GM12878 (cell line): ENCODE measurements at places on chromosomes 11 and 22. TPM values are rescaled to one million over a fixed set of nuclear protein-coding genes. Genes with fewer than 3 reads are reported as not detected.

DNA sequence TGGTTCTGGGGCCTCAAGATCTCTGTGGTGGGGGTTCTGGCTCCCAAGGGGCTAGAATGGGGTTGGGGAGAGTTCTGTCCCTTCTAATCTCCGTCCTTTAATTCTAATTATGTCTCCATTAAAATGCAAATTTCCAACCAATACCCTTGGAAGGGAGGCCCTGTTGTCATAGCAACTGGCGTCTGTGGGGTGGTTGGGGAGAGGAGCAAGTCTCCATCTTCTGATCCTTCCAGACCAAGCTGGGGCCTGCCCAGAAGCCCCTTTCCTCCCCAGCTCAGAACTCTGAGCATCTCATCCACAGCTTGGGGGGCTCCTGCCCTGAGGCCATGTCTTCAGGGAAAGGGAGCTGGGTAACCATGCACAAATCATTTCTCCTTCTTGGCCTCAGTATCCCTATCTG lies 5.4 kb upstream of the RPS19BP1 start:
- DNase-seq = no peak
- no peaks in the 10 kb centered on the region for H3K36me3 ChIP-seq
- no peak overlapping the region for H3K27ac ChIP-seq
- no peaks in the 10 kb centered on the region for H3K4me1 ChIP-seq

GRCh38 chr11:2114430-2115241 lies 24.6 kb downstream of the IGF2 start:
- H3K4me1 ChIP-seq = no peaks in the 10 kb centered on the region
- no peak overlapping the region for H3K4me3 ChIP-seq
- H3K36me3 ChIP-seq = no peaks in the 10 kb centered on the region

GRCh38 chr11:66046901-66047300 lies 2.1 kb downstream of the GAL3ST3 start:
- H3K27ac ChIP-seq = no peak overlapping the region
- no peaks in the 10 kb centered on the region for H3K27me3 ChIP-seq
- H3K4me3 ChIP-seq = no peak overlapping the region
- peaks cover 11% of the 10 kb centered on the region for H3K4me1 ChIP-seq
- no peaks in the 10 kb centered on the region for H3K36me3 ChIP-seq
- DNase-seq = no peak

DNA sequence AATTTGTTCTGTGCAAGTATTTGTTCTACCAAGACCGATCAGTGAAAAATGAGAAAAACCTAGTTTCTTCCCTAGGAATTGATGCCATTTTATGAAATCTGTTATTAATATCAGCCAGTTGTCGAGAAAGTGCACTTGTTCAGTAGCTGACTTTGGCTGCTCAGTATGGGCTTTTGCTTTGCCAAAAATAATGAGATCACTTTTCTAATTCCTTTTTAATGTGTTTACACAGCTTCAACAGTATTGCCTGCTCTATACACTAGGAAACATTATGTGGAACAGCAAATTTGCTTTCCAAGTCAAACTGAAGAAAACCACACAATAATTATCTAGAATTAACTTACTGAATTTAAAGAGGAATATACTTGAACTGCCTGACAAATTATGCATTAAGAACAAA lies 34.4 kb downstream of the SCUBE2 start:
- peaks cover 16% of the 10 kb centered on the region for H3K4me1 ChIP-seq
- no peak overlapping the region for H3K27ac ChIP-seq
- H3K36me3 ChIP-seq = no peaks in the 10 kb centered on the region
- no peak overlapping the region for H3K4me3 ChIP-seq
- H3K27me3 ChIP-seq = no peaks in the 10 kb centered on the region

GRCh38 chr11:69867076-69868005 lies 48.1 kb upstream of the FGF3 start:
- no peak overlapping the region for H3K27ac ChIP-seq
- no peaks in the 10 kb centered on the region; the same call in 1 of the 2 replicates for H3K27me3 ChIP-seq

GRCh38 chr11:83649528-83649855 lies 363.3 kb upstream of the CCDC90B start:
- DNase-seq = no peak
- H3K4me1 ChIP-seq = no peaks in the 10 kb centered on the region
- H3K27ac ChIP-seq = no peak overlapping the region
- no peaks in the 10 kb centered on the region for H3K36me3 ChIP-seq
- no peaks in the 10 kb centered on the region; the same call in 1 of the 2 replicates for H3K27me3 ChIP-seq

GRCh38 chr11:44977493-44977984 lies 26.9 kb upstream of the TP53I11 start:
- no peak overlapping the region for H3K4me3 ChIP-seq
- no peak for DNase-seq
- H3K27me3 ChIP-seq = no peaks in the 10 kb centered on the region
- no peaks in the 10 kb centered on the region for H3K36me3 ChIP-seq
- H3K4me1 ChIP-seq = no peaks in the 10 kb centered on the region; the same call in 1 of the 2 replicates

DNA sequence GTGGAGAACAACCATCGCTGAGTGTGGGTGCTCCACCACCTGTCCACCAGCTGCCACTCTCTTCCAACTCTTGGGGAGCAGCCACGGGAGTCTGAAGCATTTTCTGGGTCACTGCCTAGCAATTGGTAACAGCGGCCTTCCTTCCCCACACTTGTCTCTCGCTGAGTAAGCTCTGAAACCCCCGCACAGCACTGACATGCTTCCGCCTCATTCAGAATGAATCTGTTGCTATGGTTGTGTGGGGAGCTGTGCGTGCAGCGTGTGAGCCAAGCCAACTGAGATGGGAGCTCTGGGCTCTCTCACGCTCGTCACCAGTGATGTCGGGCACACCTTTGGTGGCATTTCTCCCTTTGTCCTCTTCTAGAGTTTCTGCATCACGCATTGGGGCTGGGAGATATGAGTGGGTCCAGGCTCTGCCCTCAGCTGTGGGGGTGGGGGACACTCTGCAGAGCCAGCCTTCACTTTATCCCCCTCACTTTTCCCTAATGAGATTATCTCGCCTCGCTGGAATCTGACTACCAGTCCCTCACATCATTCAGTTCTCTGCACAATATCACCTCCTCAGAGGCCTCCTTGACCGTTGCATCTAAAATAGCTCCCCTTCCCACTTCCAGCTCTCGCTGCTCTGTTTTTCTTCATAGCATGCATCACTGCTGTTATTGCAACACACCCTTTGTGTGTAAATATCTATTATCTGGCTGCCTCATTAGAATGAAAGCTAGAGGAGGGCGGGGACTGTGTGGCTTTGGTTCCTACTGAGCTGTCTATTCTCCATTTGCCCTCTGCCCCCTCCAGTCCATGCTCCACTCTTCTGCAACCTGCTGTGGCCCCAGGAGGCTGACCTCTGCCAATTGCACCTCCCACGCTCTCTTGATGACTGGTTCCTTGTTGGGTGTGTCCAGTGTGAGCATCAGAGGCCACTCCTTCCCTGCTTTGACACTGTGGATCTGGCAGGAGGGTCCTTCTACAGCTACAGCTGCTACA lies 569.9 kb upstream of the CADM1 start:
- 0 out of 2 replicates have a peak overlapping the region, but pooled peaks have one; percentile 21 for H3K4me3 ChIP-seq
- peaks cover 23% of the 10 kb centered on the region for H3K4me1 ChIP-seq
- peak overlapping the region; percentile 79 for H3K27ac ChIP-seq
- no peaks in the 10 kb centered on the region for H3K27me3 ChIP-seq
- no peaks in the 10 kb centered on the region for H3K36me3 ChIP-seq

- no peak overlapping the region for H3K4me3 ChIP-seq
- H3K27me3 ChIP-seq = no peaks in the 10 kb centered on the region
- DNase-seq = no peak
- no peaks in the 10 kb centered on the region for H3K4me1 ChIP-seq
Observed at GRCh38 chr11:9936754-9937153, 272.9 kb downstream of the SWAP70 start.

DNA sequence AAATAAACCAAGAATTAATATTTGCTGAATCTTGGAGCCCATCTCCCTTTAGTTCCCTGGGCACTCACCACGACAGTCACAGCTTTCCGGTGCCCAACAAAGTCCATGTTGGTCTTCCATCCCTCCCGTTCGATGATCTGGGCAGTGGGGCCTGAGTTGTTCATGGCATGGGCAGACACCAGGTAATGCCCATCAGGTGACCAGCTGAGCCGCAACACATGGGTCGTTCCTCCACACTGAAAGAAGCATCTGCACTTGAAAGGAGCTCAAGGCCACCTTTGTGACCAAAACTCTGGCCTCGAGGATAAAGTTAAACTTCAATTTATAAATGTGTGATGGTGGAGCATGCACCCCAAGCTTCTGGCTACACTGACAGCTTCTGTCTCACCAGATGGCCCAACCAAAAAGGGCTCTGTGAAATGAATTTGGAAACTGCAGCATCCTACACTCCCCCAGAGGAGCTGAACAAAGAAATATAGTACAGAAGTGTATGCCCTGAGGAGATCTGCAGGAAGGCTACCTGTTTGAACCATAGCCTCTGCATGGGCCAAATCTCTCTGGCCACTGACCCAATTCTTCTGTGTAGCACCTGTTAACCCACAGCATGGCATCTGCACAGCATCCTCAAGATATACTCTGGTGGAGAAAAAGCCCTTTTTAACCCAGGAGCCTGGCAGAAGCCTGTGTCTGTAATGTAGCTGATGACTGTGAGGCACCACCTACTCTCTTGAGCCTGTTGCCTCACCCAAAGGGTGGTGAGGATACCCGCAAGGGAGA lies 37.1 kb downstream of the HIRA start:
- no peak overlapping the region for H3K4me3 ChIP-seq
- no peak overlapping the region for H3K27ac ChIP-seq
- DNase-seq = no peak
- H3K27me3 ChIP-seq = no peaks in the 10 kb centered on the region

- H3K4me1 ChIP-seq = peaks cover 7% of the 10 kb centered on the region
- DNase-seq = no peak
- no peak overlapping the region for H3K4me3 ChIP-seq
Observed at GRCh38 chr11:47587723-47588326, 1.3 kb downstream of the FAM180B start.

- no peak for DNase-seq
- no peak overlapping the region for H3K27ac ChIP-seq
- no peaks in the 10 kb centered on the region for H3K27me3 ChIP-seq
- H3K4me3 ChIP-seq = no peak overlapping the region
- no peaks in the 10 kb centered on the region for H3K36me3 ChIP-seq
- no peaks in the 10 kb centered on the region for H3K4me1 ChIP-seq
Observed at GRCh38 chr22:28143961-28144745, 225.1 kb upstream of the PITPNB start.

DNA sequence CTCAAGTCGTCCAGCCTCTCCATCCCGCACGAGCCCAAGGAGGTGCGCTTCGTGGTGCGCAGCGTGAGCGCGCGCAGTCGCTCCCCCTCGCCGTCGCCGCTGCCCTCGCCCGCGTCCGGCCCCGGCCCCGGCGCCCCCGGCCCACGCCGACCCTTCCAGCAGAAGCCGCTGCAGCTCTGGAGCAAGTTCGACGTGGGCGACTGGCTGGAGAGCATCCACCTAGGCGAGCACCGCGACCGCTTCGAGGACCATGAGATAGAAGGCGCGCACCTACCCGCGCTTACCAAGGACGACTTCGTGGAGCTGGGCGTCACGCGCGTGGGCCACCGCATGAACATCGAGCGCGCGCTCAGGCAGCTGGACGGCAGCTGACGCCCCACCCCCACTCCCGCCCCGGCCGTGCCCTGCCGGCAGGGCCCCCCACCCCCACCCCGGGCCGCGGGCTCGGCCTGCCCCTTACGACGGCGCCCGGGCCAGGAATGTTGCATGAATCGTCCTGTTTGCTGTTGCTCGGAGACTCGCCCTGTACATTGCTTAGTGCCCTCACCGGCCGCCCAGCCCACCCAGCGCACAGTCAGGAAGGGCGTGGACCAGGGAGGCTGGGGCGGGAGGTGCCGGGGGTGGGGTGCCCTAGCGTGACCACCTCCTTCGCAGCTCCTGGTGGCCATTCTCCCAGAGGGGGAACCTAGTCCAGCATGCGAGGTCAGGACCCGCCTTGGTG lies 6.9 kb upstream of the ACR start:
- H3K27ac ChIP-seq = no peak overlapping the region
- H3K27me3 ChIP-seq = no peaks in the 10 kb centered on the region; the same call in 1 of the 2 replicates
- no peak for DNase-seq
- no peak overlapping the region for H3K4me3 ChIP-seq
- H3K4me1 ChIP-seq = no peaks in the 10 kb centered on the region
- no peaks in the 10 kb centered on the region for H3K36me3 ChIP-seq

DNA sequence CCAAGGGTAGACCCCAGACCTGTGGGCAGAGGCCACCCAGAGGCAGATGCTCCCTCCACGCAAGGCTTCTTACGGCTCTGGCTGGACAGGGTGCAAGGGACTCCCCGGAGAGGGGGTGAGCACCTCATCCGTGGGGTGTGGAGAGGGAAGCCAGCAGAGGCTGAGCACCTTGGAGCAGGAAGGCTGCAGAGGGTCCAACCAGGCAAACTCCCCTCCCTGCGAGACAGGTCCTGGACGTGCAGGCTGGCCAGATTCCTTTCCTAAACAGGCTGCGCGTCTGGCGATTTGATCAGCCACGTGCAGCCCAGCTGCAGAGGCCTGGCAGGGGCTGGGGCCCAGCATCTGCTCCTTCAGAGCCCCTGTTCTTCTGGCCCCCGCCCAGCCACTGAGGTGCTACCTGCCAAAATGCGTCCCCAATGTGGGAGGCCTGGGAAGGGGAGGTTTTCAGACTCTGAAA lies 49.3 kb downstream of the WNT11 start:
- H3K4me3 ChIP-seq = no peak overlapping the region
- H3K4me1 ChIP-seq = peaks cover 18% of the 10 kb centered on the region
- no peaks in the 10 kb centered on the region; the same call in 1 of the 2 replicates for H3K27me3 ChIP-seq
- no peak for DNase-seq
- no peak overlapping the region for H3K27ac ChIP-seq

- no peak overlapping the region for H3K4me3 ChIP-seq
- H3K27me3 ChIP-seq = no peaks in the 10 kb centered on the region; the same call in 1 of the 2 replicates
- no peak for DNase-seq
- no peaks in the 10 kb centered on the region; the same call in 1 of the 2 replicates for H3K4me1 ChIP-seq
- H3K36me3 ChIP-seq = no peaks in the 10 kb centered on the region; the same call in 1 of the 2 replicates
- H3K27ac ChIP-seq = no peak overlapping the region
Observed at GRCh38 chr11:36056160-36056751, 112.4 kb downstream of the LDLRAD3 start.

DNA sequence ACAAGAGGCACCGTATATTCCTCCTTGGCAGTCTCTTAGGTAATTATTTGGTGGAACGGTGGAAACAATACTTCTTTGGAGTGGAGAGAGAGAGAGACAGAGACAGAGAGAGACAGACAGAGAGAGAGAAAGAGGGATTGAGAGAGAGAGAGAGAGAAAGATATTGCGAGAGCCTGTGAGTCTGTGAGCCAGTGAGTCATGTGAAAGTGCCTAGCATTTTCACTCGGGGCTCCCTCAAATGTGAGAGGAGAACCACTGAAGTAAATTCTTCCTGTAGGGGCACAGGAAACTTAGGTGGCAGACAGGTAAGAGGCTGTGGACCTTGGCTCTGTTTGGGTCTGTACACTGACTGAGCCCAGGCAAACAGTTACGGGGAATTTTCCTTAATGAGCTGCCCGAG lies 31.6 kb upstream of the SNX19 start:
- H3K27me3 ChIP-seq = no peaks in the 10 kb centered on the region
- H3K4me3 ChIP-seq = no peak overlapping the region
- no peaks in the 10 kb centered on the region for H3K36me3 ChIP-seq

CRYBA4 gene
- total RNA-seq = not detected in 2 replicates

KDM4E gene
- total RNA-seq = not detected in 2 replicates

FXYD6 gene
- total RNA-seq = 0.10 and 0.93 TPM in 2 replicates

H19 gene
- total RNA-seq = 1.1 and 1.2 TPM in 2 replicates

BACE1-AS gene
- total RNA-seq = 3.7 and 4.7 TPM in 2 replicates

OR2AG2 gene
- total RNA-seq = not detected in 2 replicates

OR51B5 gene
- total RNA-seq = 0.18 TPM in 1 of 2 replicates, not detected in the other

CYB5R2 gene
- total RNA-seq = 46.6 and 56.8 TPM in 2 replicates

NXPE2 gene
- total RNA-seq = not detected in 2 replicates

OR8D4 gene
- not detected in 2 replicates for total RNA-seq

C11orf16 gene
- total RNA-seq = not detected in 2 replicates

RAB38 gene
- 7.1 and 8.4 TPM in 2 replicates for total RNA-seq

SCUBE2 gene
- total RNA-seq = 0.24 and 0.31 TPM in 2 replicates

CHST1 gene
- total RNA-seq = not detected in 2 replicates

DERL3 gene
- 17.4 and 19.4 TPM in 2 replicates for total RNA-seq

GTPBP1 gene
- total RNA-seq = 55.7 and 63.1 TPM in 2 replicates

LZTR1 gene
- 42.8 and 50.3 TPM in 2 replicates for total RNA-seq

TPCN2 gene
- 16.3 and 18.4 TPM in 2 replicates for total RNA-seq

MMP11 gene
- 0.41 and 0.48 TPM in 2 replicates for total RNA-seq
